ENCODE measurements at places on chromosomes 2 and 18.

- DNase-seq, result no peak
Measured at GRCh38 chr2:160719116-160719515, 225.5 kb upstream of the RBMS1 start.

DNA sequence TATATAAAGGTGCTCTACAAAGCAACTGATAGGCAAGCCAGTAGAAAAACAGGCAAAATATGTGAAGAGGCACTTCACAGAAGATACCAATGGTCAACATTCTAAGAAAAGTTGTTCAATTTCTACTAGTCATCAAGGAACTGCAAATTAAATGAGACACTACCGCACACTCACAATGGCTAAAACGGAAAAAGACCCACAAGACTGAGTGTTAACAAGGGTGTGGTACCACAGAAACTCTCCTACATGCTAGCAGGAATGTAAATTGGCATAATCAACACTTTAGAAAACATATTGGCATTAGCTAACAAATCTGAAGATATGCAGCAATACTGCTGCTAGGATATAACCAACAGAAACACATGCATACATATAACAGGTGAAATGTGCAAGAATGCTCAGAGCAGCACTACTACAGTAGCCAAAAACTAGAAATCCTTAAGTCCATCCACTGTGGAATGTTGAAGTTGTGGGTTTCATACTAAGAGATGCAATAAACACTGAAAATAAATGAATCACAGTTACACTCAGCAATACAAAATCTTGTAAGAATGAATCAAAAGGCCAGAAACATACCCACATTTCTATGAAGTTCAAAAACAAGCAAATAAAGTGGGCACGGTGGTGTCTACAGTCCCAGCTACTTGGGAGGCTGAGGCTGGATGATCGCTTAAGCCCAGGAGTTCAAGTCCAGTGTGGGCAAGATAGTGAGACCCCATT lies 9.2 kb downstream of the RNU4ATAC start:
- no peak for DNase-seq

DNA sequence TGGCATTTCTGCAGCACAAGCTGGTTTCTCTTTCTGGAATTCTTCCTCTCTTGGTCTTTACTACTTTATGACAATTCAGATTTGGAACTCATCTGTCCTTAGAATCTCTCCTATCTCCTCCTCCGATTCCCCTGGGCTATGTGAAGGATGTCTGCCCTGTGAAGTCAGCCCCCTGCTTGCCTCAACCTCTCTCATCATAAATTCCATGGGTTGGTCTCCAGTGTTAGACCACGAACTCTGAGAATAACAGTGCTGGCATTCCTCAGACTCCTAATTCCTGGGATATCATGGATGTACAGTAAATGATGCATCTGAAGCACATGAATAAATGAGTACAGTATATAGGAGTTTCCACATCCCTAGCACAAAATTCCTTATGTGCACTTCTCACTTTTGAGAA lies 21.0 kb upstream of the CYRIA start:
- no peak for DNase-seq

GRCh38 chr2:194672994-194673393 lies 984.0 kb upstream of the SLC39A10 start:
- no peak for DNase-seq

DNA sequence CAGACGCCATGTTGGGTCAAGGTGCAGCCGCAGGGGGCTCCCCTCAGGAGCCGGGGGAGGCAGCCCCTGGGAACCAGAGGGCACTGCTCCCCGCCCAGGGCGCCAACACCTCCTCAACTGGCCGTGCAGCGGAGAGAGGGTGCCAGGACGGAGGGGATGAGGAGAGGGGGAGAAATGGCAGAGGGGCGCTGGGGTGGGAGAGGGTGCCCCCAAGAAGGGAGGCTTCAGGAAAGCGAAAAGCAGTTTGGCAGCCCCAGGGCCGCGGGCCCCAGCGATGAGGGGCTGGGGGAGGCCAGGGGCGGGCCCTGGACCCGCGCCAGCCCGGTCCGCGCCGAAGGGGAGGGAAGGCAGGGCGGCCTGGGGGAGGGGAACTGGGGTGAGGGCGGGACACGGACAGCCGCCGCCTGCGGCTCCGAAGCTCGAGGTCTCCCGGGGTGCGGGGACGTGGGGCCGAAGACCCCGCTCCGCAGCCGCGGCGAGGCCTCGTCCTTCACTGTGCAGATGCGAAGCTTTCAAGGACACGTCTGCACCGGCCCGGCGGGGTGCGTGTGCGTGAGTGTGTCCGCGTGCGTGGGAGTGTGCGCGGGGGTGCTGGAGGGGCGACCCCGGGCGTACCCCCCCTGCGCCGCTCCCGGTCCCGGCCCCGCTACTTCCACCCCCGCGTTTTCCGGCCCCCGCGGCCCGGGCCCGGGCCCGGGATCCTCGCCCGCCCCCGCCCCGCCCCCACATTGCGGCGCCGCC lies 1.4 kb downstream of the DNMT3A start:
- DNase-seq, result no peak

GRCh38 chr18:78739882-78740677 lies 239.5 kb upstream of the SALL3 start:
- no peak for DNase-seq

- DNase-seq, result no peak
Measured at GRCh38 chr2:33216508-33217182, 259.8 kb upstream of the RASGRP3 start.

DNA sequence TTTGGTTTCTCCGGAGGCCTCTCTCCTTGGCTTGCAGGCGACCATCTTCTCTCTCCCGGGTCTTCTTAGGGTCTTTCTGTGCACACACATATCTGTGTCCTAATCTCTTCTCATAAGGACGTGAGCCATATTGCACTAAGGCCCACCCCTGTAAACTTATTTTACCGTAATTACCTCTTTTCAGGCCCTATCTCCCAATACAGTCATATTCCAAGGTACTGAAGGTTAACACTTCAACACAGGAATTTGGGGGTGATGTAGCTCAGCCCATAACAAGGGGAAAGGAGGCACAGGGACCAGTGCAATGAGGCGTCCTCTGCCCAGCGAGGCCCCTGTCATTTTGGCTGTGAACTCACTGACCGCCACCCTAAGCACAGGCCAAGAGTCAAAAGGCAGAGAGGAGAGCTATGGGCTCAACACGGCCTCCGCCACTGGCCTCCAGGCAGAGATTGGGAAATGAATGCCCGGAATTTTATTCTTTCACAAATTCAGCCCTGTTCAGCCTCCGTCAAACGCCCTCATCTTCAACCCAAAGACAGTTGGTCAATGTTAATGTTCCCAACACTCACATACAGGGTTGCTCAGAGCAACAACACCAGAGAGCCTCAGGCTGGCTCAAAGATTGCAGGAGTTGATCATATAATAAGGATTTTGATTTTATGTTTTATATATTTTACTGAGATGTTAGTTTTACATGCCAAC lies 15.9 kb upstream of the NMUR1 start:
- DNase-seq, result no peak
